ENCODE measurements at places on chromosomes 6 and 20.
A peak's percentile ranks its signal among the peaks of the same experiment; 100 is the strongest.

DNA sequence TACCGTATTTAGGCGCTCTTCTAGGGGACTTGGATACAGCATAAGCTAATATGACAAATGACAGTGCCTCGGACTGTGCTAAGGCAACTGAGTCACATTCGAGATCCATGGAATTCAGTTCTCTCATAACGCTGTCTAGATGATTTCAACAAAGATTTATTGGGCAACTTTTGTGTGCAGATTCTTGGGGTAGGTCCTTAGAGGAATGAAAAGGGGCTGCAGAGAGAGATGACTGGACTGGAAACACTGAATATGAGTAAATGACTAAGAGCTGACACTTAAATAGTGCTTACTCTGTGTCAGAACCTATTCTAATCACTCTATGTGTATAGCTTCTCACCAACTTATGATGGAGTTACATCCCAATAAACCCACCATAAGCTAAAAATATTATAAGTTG lies 36.4 kb upstream of the MARCKS start:
- DNase-seq = no peak

GRCh38 chr6:124738482-124738881 lies 223.8 kb upstream of the RNF217 start:
- DNase-seq = no peak

GRCh38 chr20:37615340-37616109 lies 78.3 kb upstream of the CTNNBL1 start:
- DNase-seq = no peak

DNA sequence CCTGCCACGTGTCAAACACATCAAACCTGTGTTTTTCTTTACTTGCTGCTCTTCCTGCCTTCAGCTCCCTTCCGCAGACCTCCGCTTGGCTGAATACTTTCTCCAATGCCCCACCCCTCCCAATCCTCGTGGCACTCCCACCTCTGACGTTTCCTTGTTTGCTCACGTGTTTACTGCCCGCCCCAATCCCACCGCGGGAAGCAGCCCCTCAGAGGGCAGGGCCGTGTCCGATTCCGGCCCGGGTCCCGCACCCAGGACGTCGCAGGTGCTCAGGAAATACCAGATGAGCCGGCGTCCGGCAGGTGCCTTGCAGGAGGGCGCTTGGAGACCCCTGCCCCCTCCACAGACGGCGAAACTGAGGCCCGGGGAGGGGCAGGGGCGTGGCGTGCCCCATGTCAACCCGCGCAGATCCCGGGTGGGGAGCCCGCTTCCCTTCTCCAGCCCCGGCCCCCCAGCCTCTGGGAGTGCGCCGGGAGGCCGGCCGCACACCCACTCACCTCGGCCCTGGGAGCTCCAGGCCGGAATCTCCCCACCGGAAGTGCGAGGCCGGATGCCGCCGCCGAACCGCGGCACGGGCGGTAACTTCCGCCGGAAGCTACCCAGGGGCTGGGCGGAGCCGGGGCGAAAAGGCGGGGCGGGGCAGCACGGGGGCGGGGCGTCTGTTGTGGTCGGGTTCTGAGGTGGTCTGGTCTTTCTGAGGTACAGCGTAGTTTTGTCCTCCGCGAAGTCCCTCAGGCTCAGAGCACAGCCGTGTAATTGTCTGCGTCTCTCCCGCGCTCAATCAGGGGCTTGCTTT lies 42.3 kb downstream of the ELMO2 start:
- DNase-seq = peak; percentile 78

DNA sequence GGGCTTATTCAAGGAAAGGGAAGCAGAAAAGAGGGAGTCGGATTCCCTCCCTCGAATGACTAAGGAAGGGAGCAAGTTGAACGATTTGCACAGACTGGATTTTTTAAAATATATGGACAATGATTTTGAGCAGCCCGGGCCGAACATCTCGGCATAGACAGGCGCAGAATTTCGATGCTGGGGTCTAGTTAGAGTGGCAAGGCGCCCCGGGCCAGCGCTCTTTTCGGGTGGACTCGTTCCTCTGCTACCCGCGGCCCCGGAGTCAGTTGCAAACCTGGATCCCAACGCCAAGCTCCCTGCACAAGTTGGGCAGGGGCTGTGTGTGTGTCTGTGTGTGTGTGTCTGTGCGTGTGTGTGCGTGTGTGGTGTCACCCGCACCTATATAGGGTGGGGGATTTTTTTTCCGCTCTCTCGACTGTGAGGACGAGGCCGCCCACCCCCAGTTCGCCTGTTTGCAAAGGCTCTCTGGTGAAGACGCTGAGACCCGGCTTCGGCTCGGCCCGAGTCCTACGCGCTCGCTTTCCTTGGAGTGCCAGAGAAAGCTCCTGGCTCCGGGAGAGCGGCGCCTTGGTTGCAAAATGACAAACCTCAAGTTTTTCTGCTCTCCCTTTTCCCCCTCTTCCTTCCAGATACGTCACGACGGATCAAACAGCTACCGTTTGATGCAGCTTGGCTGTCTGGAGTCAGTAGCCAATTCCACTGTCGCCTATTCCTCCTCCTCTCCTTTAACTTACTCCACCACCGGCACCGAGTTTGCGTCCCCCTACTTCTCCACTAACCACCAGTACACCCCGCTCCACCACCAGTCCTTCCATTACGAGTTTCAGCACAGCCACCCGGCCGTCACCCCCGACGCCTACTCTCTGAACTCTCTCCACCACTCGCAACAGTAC lies 1.4 kb downstream of the TFAP2D start:
- no peak for DNase-seq

DNA sequence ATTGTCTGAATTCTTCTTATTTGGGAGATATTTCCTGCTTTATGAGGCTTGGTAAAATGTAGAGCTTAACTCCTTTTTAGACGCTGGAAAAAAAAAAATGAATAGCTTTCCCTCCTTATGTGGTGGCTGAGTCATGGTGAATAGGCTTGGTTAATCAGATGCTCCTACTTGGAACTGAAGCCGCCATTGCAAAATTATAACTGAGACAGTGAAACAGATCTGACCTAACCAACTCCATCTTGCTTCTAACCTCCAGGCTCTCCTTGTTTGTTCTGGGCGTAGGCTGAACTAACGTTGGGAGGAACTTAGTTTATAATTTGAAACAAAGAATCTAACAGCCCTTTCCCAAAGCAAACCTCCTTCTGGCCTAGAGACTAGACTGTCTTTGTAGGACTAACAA lies 43.2 kb upstream of the PLCB4 start:
- no peak for DNase-seq

DNA sequence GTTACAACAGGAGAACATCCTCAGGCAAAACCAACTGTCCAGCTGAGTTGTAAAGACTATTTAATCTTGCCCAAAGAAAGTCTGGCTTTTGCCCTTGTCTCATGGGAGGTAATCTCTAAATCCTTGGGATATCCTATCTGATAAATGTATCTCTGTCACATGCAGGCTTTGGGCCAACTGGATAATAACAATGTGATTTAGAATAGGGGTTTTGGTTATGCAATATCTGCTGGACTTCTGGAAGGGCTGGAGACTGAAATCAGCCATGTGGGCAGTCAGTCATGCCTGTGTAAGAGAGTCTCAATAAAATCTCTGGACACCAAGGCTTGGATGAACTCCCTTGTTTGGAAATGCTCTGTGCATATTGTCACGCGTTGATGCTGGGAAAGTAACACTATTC lies 56.3 kb upstream of the PRL start:
- no peak for DNase-seq

- DNase-seq = no peak
Measured at GRCh38 chr20:49476016-49476355, 6.5 kb downstream of the KCNB1 start.

DNA sequence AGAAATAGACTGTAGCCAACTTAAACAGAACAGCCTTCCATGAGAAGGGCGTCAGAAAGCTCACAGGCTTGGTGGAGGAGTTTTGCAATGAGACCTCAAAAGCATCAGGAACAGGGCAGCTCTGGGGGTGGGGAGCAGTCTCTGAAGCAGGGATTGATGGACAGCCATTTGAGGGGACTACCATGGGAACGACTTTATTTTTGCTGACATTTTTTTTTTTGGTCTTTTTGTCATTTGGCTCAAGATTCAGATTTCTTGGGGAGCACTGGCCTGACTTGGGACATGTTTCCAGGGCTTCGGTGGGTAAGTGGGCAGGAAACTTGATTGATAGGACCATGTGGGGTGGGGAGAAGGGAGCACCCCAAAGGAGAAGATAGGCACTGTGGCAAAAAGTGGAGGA lies 32.1 kb upstream of the SCP2D1 start:
- DNase-seq = no peak

DNA sequence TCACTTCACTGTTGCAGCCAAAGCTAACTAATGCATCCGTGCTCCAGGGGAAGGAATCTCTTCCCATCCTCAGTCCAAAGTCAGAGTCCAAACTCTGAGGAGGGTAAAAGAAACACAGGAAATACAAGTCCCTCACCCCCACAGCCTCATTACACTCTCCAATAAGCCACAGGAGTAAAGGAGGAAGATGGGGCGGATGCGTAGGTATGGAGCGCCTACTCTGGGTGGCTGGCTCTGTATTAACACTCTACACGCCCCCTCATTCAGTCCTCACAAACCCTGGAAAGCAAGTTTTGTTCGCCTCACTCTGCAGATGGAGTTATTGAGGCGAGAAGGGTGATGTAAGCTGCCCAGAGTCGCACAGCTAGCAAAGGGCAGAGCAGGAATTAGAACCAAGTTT lies 242.9 kb downstream of the NRN1 start:
- DNase-seq = no peak

DNA sequence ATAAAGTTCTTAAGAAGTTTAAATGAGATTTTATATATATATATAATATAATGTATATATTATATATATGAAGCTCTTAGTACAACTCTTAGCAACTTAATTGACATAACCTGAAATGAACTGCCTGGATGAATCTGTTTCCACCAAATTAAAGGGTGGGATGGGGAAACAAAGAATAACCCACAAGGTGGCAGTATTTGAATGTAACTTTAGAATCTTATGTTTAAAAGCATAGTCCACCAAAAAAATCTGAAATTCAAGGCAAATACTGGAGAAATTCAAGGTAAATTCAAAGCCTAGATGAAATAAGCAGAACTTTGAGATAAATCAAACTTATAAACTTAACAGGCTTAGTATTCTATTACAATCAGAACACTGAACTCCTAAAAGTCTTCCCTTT lies 4.4 kb upstream of the IBTK start:
- DNase-seq = no peak

GRCh38 chr20:58224974-58225373 lies 3.5 kb downstream of the ANKRD60 start:
- no peak for DNase-seq

DNA sequence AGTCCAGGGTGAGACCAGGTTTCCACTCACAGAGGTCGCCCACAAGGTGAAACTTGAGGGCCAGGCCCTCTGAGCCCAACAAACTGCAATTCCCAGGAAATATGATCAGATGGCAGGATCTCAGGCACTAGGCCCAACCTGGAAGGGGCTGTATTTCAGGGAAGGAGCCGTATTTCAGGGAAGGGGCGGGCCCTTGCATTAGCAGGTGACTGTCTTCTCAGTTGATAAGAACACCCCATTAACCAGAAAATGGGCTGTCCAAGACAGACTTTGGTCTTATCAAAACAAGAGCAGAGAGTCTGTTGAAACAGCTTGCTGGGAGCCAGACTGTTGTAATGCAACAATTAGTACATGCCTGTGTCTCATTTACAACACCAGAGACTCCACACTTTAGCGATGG lies 10.9 kb upstream of the BNIP5 start:
- DNase-seq = no peak

GRCh38 chr6:43024436-43024835 lies 3.0 kb downstream of the RRP36 start:
- DNase-seq = no peak

DNA sequence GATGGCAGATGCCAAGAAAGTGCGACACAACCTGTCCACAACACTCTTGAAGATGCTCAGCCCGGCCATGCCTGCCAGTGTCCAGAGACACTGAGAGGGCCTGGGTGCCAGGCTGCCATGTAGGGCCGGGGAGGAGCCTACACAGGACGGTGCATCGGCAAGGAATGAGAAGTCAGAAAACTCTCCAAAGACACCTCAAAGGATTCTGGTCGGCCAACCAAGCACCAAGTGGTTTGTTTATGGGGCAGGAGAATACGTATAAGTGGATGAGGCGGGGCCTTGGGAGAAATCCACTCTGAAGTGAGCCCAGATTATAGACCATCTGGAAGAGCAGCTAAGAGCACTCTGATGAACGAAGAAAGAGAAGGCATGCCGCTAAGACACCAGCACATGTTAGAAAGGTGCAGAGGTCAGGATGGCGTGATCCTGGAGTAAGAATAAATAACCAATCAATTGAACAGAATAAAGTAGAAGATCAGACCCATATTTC lies 120.7 kb upstream of the FOXQ1 start:
- DNase-seq = no peak
